ENCODE measurements at places on chromosomes 1 and 21.

GRCh38 chr1:231027971-231028370, 12.1 kb downstream of the FAM89A start:
- H3K27ac ChIP-seq, result no peak overlapping the region
- no peaks in the 10 kb centered on the region for H3K36me3 ChIP-seq
- no peak overlapping the region for H3K4me3 ChIP-seq
- no peaks in the 10 kb centered on the region for H3K4me1 ChIP-seq

DNA sequence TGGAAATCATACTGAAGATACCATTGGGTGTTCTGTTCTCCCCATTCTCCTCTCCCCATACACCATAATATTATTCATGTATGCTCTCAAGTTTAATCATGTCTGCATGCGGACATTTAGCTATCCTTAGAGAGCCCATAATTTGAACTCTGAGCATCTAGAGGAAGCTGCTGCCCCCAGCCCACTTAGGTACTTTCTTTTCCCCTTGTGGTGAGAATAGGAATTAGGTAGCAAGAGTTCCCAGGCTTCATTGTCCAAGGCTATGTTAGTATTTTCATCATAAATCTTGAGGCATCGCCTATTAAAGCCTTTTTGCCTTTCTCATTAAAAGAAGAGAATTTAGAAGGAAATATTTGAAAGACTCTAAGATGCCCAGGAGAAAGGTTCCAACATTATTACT, 96.3 kb downstream of the ROR1 start:
- H3K4me3 ChIP-seq, result no peak overlapping the region
- no peaks in the 10 kb centered on the region for H3K36me3 ChIP-seq
- DNase-seq, result no peak
- no peaks in the 10 kb centered on the region for H3K4me1 ChIP-seq

DNA sequence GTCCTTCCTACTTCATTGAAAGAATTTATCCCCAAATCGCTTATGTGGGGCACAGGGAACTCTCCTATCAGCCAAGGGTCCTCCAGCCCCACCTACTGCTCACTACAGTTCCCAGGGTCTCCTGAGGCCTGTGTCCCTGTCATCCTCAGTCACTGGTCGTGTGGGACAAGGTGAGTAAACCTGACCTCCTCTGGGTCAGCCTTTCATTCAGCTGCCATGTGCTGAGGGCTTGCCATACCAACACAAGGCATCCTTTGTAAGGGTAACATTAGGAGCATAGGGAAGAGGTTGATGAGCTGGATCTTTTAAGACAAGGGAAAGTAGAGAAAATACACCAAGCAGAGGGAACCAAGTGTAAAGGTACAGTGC, 11.2 kb upstream of the SNAPIN start:
- H3K27ac ChIP-seq, result no peak overlapping the region
- H3K27me3 ChIP-seq, result no peaks in the 10 kb centered on the region
- H3K4me3 ChIP-seq, result no peak overlapping the region
- peaks cover 4% of the 10 kb centered on the region for H3K4me1 ChIP-seq
- DNase-seq, result no peak
- peaks cover 46% of the 10 kb centered on the region for H3K36me3 ChIP-seq

GRCh38 chr1:157133426-157133825, 4.8 kb downstream of the ETV3 start:
- peaks cover 46% of the 10 kb centered on the region for H3K36me3 ChIP-seq
- no peak overlapping the region for H3K4me3 ChIP-seq
- peak overlapping the region; percentile 33 for H3K27ac ChIP-seq
- H3K27me3 ChIP-seq, result no peaks in the 10 kb centered on the region

DNA sequence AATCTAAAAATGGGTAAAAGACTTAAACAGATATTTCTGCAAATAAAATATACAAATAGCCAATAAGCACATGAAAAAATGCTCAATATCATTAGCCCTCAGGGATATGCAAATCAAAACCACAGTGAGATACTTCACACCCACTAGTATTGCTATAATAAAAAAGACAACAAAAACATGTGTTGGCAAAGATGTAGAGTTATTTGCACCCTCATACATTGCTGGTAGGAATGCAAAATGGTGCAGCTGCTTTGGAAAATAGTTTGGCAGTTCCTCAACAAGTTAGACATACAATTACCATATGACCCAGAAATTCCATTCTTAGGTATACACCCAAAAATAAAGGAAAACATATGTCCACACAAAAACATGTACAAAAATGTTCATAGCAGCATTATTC, 30.2 kb downstream of the ZZZ3 start:
- peaks cover 9% of the 10 kb centered on the region for H3K36me3 ChIP-seq
- no peaks in the 10 kb centered on the region for H3K4me1 ChIP-seq
- no peak for DNase-seq
- no peaks in the 10 kb centered on the region for H3K27me3 ChIP-seq

- H3K4me1 ChIP-seq, result no peaks in the 10 kb centered on the region
- no peak for DNase-seq
- H3K27me3 ChIP-seq, result no peaks in the 10 kb centered on the region
- H3K27ac ChIP-seq, result no peak overlapping the region
- no peak overlapping the region for H3K4me3 ChIP-seq
Measured at GRCh38 chr1:185663332-185663731, 70.9 kb upstream of the HMCN1 start.

DNA sequence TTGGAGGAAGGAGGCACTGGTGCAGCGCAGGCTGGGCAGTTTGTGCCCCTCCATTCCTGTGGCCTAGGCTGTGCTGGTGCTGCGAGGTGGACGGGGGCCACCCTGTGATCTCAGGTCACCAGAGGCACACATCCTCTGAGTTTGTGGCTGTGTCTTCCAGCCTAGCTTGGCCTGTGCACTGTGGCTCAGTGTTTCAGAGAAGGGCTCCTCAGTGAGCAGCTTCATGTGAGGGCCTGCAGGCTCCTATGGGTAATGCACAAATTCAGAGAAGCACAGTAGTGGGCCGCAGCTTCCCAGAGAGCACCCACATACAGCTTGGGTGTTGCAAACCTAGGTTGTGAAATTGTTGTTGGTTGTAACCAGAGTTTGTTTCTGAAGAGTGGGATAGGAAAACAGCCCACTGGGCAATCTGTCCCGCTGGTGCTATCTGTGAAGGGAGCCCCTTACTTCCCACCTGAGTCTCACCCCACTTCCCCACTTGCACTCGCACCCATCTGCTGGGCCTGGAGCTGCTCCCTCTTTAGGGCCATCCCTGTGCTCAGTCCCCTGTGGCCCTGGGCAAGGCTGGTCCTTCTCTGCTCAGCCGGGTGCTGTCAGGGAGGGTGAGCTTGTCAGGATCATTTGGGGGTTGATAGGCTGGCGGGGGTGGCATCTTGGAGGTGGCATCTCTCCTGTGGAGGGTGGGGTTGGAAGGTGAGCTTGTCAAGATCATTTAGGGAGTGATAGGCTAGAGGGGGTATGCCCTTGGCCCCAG, 30.2 kb downstream of the SNAP47 start:
- peaks cover 61% of the 10 kb centered on the region for H3K4me1 ChIP-seq
- H3K27me3 ChIP-seq, result no peaks in the 10 kb centered on the region
- peak overlapping the region; percentile 57 for H3K27ac ChIP-seq
- no peak for DNase-seq

- no peaks in the 10 kb centered on the region for H3K4me1 ChIP-seq
- no peak overlapping the region for H3K4me3 ChIP-seq
- no peaks in the 10 kb centered on the region for H3K36me3 ChIP-seq
- no peak overlapping the region for H3K27ac ChIP-seq
- no peaks in the 10 kb centered on the region for H3K27me3 ChIP-seq
Measured at GRCh38 chr1:15309687-15310086, 62.7 kb downstream of the FHAD1 start.

- no peak overlapping the region for H3K4me3 ChIP-seq
- no peak overlapping the region for H3K27ac ChIP-seq
- no peaks in the 10 kb centered on the region for H3K4me1 ChIP-seq
- H3K36me3 ChIP-seq, result no peaks in the 10 kb centered on the region
Measured at GRCh38 chr1:25054526-25055323, 124.6 kb upstream of the RUNX3 start.

- no peak for DNase-seq
- no peaks in the 10 kb centered on the region for H3K36me3 ChIP-seq
- H3K27ac ChIP-seq, result no peak overlapping the region
- no peaks in the 10 kb centered on the region for H3K4me1 ChIP-seq
Measured at GRCh38 chr1:185412385-185413087, 95.5 kb upstream of the IVNS1ABP start.
